Fibroblast of skin of left biceps (primary cell): ENCODE measurements at places on chromosomes 7 and 10.

- DNase-seq: no peak
These were observed 213.9 kb upstream of the SH2B2 start for GRCh38 chr7:102072636-102073209.

- DNase-seq: no peak
These were observed 303.4 kb downstream of the PCLO start for GRCh38 chr7:82859106-82859850.

- DNase-seq: no peak
These were observed 387.8 kb downstream of the BBS9 start for GRCh38 chr7:33517191-33517590.

DNA sequence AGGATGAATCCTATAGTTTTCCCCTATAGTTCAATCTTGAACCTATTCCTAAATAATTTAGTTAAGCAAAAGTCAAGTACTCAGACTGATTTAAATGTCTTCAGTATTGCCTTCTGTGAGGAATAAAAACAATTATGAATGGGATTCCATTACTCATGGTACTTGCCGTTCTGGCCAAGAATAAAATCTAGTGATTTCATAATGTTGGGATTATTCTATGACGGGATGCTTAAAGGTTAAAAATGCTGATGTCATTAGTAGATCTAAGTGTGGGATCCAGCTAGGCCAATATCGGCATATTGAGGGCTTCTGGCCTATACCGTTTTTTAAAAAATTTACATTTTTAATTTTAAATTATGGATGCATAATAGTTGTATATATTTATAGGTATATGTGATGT lies 5.3 kb downstream of the BPGM start:
- DNase-seq: no peak
